Fibroblast of skin of right biceps (primary cell): ENCODE measurements at places on chromosomes 1 and 21.

- DNase-seq = no peak
These were observed 37.0 kb downstream of the VTCN1 start for GRCh38 chr1:117173691-117174090.

DNA sequence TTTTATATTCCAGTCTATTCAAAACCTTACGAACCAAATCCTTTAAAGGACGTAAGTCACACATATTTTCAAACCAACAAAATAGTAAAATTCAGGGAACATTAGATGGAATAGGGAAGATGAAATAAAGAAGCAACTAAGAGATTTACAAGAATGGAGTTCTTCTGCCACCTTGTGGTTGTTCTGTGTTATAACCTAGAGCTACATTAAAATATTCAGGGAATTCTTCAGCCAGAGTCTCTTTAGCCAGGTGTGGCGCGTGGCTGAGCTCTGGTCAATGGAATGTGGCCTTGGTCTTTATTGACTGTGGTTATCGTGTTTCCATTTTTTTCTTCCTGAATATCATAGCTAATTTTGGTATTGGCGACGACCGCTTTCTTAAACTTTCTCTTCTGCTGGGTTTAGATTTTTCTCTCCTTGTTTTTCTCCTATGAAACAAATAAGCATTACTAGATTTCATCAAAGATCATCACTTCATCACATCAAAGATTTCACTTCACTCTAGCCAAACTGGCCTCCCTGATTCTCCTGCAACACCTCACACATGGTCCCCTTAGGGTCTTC is 221.3 kb downstream of the MRPL39 start:
- peak; percentile 70 for DNase-seq

- DNase-seq = no peak
These were observed 12.8 kb upstream of the NRIP1 start for GRCh38 chr21:15077529-15078145.

DNA sequence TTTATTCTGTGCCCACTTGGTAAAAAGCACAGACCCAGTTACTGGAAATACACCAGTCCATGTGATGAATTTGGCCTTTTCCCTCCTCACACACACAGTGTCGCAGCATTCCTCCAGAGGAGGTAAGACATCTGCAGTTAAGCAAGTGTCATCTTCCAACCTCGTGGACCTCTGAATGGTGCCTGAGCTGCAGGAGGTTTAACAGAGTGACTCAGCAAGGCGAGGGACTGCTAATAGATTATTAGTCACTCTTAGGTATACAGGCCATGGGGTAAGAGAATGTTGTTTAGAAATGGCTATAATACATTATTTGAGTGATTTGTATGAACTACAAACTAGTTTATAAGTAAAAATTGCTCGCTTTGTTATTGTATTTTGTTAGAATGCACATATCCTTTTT is 8.6 kb upstream of the LRRC8B start:
- DNase-seq = peak; percentile 83

- DNase-seq = no peak
These were observed 26.6 kb upstream of the RGS13 start for GRCh38 chr1:192609110-192610079.

DNA sequence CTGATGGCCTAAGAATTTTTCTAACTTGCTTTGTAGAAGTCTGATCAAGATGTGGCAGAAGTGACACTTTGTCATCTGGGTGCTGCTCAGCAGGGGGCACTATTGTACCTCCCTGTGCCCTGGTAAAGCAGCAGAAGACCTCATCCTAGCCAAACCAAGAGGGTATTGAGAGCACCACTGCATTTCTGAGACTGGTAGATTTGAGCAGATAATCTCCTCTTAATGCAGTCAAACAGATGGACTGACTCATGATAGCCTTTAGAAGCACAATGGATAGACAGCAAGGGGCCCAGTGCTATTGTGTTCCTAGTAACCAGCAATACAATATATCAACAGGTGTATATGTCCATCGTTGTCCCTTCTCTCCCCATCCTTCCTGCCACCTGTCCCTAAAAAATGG is 5.7 kb downstream of the TPM3 start:
- no peak for DNase-seq
